Esophagus squamous epithelium (tissue), 5 donors: ENCODE measurements at places on chromosomes 2 and 18. TPM values are rescaled to one million over a fixed set of nuclear protein-coding genes. Genes with fewer than 3 reads are reported as not detected.

Gene LIMS4
- 0.57 TPM for total RNA-seq

- no peak for DNase-seq
Observed at GRCh38 chr2:32697156-32697555, 69.3 kb downstream of the TTC27 start.

Gene RAB6D
- total RNA-seq = not detected

DNA sequence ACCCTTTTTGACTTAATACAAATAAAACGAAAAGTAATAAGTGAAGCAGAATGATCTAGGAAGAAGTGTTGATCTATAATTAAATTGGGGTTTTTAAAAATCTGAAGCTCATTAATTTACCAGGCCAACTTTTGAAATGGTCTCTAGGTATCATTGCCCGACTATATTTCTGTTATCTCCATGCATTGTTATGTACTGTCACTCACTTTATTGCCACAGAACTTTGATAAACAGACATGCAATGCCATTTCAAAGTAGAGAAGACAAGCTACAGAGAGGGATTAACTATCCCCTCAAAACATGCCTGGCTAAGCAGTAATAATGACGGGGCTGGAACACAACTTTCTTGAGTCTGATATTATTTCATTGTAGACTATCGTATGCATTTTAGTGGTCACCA is 147.6 kb upstream of the ITGA4 start:
- no peak for DNase-seq

Gene CYS1
- total RNA-seq = 1.3 TPM

GRCh38 chr2:227395556-227395955 is 7.8 kb upstream of the SCYGR1 start:
- DNase-seq = no peak

Gene HOXD9
- not detected for total RNA-seq

DNA sequence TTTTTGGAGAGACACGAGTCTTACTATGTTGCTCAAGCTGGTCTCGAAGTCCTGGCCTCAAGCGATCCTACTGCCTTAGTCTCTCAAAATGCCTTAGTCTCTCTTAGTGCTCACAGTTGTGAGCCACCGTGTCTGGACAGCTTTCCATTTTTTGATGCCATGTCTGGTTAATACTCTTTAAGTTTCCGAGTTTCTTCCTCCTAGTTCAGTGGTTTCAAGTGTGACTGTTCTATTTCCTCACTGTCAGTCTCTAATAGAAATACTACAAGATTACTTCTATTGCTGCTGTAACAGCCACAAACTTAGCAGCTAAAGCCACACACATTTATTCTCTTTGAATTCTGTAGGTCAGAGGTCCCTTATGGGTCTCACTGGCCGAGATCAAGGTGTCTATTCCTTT is 125.1 kb upstream of the MGAT5 start:
- no peak for DNase-seq

DNA sequence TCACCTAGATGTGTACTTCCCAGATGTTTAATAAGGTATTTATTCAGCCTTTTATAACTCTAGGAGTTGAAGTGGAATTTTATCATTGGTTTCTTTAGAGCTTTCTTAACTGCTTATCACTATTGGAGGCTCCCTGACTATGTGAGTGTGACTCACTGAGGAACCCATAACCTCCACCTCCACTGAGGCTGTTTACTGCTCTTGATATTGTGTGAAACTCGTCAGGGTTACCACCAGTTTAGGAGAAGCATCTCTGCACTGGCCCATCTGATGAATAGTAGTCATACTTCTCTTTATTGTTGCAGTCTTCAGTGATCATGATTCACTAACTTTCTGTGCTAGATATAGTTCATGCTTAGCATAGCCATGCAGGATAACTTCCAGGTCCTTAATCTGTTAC is 79.6 kb upstream of the UBXN4 start:
- no peak for DNase-seq

Gene EPB41L3
- total RNA-seq = 41.4 TPM

Gene KRTCAP3
- total RNA-seq = 23.8 TPM

- no peak for DNase-seq
Observed at GRCh38 chr2:42195559-42195958, 26.4 kb downstream of the EML4 start.

DNA sequence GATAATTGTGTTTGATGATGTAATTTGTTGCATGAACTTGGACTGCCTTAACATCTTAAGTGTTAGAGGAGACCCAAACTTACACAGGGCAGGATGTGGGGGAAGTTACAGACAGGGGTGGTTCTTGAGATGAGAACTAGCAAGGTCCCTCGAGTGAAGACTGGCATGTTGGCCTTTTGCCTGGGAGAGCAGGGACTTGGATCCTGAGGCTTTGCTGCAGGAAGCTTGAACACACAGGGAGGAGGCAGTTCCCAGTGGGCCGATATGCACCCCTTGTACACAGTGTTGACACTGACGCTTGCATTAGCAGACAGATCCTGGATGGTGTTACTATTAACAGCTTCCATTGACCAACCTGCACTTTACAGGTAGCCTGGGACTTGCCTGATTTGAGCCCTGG is 47.5 kb downstream of the CHRNA1 start:
- DNase-seq = no peak

- DNase-seq = no peak
Observed at GRCh38 chr18:64330161-64330560, 181.3 kb upstream of the LINC00305 start.

Gene SLC11A1
- 1.7 TPM for total RNA-seq

DNA sequence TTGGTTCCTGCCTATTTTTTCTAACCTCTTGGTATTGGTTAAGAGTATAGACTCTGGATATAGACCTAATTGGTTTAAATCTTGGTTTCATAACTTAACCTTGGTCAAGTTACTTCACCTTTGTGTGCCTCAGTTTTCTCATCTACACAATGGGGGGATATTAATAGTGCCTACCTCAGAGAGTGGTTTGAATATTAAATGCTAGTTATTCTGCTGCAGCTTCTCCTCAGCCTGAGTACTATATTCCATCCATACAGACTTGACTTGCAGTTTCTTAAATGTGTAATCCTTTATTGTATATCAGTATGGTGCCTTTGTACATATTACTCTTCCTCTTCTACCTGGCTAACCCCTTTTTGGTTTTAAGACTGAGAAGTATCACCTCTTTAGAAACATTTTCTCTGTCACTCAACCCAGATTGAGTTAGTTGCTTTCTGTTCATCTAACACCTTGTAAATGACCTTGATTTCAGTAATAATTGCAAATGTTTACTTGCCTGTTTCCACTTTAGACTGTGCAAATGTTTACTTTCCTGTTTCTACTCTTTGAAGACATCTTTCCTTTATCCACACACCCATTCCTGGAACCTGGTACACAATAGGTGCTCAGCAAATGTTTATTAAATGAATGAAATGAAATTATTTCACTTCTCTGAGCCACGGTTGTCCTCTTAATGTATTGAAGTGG is 6.6 kb downstream of the ACVR2A start:
- DNase-seq = no peak

GRCh38 chr18:49757513-49758262 is 55.6 kb downstream of the ACAA2 start:
- DNase-seq = no peak

Gene LYPD6
- 1.2 TPM for total RNA-seq

Gene MERTK
- 1.8 TPM for total RNA-seq

Gene CD226
- 1.9 TPM for total RNA-seq

DNA sequence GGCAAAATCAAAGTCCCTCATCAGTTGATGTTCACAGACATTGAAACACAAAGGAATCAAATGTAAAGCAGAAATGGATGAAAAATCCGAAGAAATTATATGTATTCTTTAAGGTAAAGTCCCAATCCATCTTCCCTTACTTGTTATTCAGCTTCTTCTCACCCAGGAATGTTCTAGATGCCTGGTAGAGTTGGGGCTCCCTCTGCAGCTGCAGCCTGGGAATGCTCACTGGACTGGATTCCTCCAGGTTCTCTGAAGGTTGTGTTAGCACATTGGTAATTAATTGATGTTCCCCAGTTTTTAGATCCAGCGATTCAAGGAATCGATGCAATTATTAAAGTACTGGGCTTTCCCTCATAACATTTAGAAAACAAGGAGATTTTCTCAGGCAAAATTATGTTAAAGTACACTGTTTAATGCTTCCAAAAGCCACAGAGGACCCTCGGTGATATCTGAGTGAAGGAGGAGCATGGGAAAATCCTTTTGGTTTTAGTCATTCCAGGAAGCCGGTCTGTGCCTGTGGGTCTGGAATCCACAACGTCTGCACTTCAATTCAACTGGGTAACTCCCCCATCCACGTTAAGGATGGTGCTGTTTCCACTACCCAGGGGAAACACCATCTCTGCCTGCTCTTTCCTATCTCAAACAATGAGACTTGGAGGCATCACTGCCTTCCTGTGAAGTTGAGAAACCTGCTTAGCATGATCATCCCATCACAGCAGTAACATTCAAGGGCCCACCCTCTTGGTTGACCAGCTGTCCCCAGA is 22.0 kb downstream of the NTSR2 start:
- DNase-seq = no peak

GRCh38 chr2:96730212-96730611 is 9.7 kb downstream of the LMAN2L start:
- DNase-seq = no peak

- DNase-seq = no peak
Observed at GRCh38 chr2:82256983-82257632, 1952.6 kb upstream of the LRRTM1 start.

Gene EVX2
- not detected for total RNA-seq

GRCh38 chr2:38462121-38462661 is 85.1 kb upstream of the ATL2 start:
- no peak for DNase-seq

- no peak for DNase-seq
Observed at GRCh38 chr2:6780765-6781274, 84.9 kb downstream of the CMPK2 start.

GRCh38 chr2:23283653-23284052 is 101.3 kb upstream of the KLHL29 start:
- no peak for DNase-seq

GRCh38 chr18:48539406-48540250 is 797 bp downstream of the CTIF start:
- DNase-seq = no peak

GRCh38 chr2:147623328-147623727 is 221.5 kb upstream of the ACVR2A start:
- no peak for DNase-seq

DNA sequence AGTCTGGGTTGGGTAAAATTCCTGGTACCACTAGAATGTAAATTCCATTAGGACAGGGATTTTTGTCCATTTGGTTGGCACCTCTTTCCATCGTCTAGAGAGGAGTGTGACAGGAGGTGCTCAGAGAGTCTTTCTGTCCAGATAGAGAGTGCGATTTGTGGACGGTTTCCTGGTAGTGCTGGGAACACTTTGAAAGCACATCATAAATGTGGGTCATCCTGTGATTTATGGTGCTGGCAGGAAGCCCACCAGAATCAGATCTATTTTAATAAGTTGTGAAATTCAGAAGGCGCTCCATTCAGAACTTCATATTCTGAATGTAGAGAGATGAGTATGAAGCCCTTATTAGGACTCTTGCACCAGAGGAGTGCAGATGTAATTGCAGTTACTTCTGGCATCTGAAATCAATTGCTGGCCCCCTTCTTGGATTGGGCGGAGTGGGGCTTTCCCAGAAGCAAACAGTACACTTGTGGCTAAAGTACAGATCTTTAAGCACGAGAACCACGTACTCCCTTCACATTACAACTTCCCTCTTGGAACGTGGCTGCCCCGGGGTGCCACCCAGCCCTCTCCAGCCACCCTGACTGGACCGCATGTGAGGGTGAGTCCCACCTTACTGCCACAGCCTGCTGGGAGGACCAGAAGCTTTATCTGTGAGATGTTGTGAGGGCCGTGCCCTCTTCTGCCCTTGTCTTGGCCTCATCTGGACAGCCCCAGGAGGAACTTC is 243.2 kb downstream of the MYO3B start:
- DNase-seq = no peak

DNA sequence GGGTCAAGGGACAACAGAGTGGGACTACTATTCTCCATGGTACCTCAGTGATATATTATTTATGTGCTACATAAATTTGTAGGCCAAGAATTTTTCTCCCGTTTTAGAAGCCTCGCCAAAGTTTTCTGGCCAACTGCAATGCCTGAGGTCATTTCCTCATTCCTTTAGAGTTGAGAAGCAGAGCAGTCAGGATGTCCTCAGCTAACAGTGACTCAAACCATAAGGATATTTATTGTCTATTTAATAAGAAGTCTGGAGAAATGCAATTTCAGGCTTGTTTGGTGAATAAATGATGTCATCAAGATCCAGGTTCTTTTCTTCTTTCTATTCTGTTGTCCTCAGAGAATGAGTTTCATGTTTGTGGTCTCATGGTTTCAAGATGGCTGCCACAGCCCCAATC is 91.0 kb downstream of the ADCYAP1 start:
- no peak for DNase-seq

Gene C2orf80
- not detected for total RNA-seq

Gene AKAIN1
- total RNA-seq = not detected

GRCh38 chr2:170394641-170395387 is 216.9 kb downstream of the MYO3B start:
- no peak for DNase-seq

Gene PKDCC
- total RNA-seq = 4.1 TPM

Gene CHRNA1
- total RNA-seq = not detected

DNA sequence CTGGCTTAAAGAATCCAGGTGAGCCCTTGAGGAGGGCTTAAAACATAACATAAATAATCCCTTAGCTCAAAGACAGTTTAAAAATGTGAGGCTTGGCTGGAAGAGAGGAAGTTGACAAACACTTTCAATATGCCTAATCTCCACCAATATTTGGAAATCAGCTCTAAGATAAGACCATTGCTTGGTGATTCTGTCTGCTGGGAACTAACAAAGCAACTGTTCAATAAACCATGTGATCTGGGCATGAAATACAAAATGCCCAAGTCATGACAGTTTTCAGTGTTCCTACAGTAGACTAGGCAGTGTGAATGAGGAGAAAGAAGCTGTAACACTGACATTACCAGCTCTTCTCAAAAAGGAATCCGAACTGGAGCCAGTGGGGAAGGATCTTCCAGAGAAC is 10.7 kb downstream of the MFF start:
- no peak for DNase-seq

- DNase-seq = no peak
Observed at GRCh38 chr18:63410792-63411191, 11.5 kb downstream of the VPS4B start.

- no peak for DNase-seq
Observed at GRCh38 chr2:205580212-205580987, 101.9 kb upstream of the NRP2 start.

- DNase-seq = no peak
Observed at GRCh38 chr2:240780023-240780700, 39.9 kb downstream of the KIF1A start.

DNA sequence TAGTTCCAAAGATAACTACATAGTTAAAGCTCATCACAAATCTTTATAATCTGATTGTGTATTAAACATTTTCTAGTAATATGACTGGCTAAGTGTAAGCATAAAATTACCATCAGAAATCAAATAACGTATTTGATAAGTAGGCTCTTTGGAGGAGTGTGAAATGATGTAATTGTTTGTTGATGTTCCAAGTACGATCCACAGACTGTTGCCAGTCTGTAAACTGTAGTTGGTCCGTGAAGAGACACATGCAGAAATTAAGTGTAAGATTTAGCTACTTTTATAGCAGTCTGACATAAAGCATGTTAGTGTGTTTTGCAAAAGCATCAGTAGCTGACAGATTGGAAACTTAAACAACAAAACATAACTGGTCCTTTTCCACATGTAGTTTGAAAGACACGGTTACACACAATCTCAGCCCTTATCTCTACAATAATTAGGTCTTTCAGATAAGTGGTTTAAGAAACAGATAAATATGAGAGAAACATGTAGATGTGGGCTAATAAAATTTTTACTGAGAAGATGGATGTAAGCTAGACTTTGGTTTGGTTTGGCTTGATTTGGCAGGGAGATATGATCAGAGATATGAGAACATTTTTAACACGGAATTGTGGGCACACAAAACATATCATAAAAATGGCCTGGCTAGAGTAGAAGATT is 115.0 kb upstream of the EPB41L5 start:
- DNase-seq = no peak
